NCI-H2081 treated with DMSO at 0.1 percent for 48 hours (cell line): ENCODE measurements at places on chromosomes 12 and 14.

- DNase-seq = no peak
Measured at GRCh38 chr12:99529966-99530365, 117.6 kb upstream of the GARIN6 start.

DNA sequence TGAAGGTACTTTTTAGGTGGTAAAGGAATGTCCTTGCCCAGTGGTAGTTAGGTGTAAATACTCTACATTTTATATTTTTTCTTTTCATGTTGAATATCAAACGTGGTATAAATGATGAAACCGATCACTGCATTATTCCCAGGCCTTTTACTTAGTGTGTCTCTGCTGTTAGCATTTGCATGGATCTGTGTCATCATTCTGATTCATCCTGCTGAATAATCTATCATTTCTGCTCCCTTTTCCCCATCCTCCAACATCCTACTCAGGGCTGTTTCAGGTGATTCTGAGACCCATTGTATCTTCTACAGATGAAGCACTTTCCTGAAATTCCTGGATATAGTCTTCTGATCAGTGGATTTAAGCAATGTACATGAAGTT, 61.0 kb upstream of the PTHLH start:
- no peak for DNase-seq

DNA sequence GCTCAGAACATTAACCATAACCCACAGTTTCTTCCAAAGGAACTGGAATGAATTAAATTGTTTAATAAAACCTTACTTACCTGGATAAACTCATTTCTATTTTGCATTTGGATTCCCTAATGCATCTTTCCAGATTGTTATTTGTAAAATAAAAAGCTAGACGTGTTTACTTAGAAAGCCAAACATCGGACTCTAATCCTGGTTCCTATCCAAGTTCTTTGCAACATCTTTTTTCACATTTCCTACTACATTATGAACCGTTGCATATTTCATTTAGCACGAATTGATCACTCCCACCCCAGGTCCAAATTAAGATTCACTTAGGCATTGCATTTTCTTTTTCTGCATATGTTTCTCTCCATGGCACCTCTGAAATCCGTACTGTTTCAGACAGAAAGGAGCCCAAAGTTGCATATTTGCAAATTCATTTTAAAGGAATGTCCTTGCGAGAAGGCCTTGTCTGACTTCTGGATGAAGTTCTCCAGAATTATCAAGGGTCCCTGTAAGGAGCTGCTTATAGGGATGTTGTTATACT, 164.4 kb upstream of the GSC start:
- no peak for DNase-seq

DNA sequence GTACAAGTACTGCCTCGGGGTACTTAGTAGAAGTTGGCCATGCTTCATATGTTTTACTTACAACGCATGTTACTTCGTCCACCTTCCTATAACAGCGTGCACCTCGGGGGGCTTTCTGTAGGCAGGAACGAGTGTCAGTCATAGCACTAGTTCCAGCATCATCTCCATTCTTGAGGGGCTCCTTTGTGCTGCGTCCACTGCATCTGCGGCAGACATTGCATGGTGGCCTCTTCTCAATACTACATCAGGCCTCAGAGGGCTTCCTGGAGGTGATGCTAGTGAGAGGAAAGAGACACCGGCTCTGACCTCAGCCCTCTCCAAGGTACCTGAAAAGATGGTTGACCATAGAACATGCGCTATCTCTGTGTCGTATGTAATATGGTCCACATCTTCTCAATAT, 121.2 kb upstream of the RTL1 start:
- DNase-seq = no peak

DNA sequence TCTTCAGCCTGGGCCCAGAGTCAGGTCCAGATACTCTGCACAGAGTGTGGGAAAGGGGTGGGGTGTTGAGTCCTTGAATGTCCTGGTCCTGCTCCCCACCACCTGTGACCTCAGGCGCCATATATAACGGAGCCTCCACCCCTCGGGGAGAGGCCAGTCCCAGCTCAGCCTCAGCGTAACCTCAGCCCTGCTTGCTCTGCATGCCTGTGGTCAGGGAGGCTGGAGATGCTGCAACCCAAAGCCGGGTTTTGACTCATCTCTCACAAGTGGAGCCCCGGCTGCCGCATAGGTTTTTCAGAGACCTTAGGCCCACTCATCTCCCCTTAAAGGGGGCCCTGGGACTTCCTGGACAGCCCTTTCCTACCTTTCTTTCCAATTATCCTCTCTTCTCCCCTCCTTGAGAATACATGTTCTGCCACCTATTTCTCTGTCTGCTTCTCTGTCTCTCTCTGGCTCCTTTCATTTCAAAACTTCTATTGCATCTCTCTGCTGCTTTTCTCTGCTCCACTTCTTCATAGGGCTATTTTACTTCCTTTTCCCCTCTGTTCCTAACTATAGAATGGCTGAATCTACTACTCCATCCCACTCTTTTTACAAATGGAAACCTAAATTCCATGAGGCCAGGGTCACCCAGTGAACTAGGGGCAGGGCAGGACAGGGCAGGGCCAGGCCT, 1.2 kb downstream of the ITGB7 start:
- DNase-seq = no peak

DNA sequence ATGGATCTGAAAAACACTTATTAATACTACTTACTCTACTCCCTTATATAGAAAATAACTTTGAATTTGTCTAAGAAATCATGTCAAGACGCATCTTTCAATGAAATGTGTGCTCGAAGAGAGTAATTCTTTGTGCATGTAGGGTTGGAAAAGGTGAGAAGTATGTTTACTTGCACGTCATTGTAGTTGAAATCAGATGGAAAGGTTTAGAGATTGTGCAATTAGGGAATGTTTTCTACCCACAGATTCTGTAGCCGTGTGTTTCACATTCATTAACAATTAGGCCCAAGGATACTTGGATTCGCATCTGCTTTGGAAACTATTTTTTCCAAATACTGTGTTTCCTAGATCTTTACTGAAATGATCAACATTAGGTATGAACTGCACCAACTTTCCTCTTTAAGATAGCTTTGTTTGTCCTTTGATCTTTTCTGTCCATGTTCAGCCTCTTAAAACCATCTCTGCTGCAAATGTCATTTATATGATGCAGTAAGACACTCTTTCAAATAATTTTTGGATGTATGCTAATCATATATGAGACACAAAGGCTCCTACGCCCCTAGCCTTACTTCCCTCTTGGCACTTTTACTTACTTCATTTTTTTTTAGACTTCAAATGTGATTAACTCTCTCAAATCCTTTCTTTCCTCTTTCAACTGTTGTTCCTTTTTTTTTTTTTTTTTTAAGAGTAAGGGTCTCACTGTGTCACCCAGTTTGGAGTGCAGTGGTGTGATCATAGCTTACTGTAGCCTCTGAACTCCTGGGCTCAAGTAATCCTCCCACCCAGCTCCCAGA, 58.0 kb upstream of the PSMA6 start:
- no peak for DNase-seq

GRCh38 chr14:54730156-54730961, 163.4 kb downstream of the SAMD4A start:
- DNase-seq = no peak

DNA sequence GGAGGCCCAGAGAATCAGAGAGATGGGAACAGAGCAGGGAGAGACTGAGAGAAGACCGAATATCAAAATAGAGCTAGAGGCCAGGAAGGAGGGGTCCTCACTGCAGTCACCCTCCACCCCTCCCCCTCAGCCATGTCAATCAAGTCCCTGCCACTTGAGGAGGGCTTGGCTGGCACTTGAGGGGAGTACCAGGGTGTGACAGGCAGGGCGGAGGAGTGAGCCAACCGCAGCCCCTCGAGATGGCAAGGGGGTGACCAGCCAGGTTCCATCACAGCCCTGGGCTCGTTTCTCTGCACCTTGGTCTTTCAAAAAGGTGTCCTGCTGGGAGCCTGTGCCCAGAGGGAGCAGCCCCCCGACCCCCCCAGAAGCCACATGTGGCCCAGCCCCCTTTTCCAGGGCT, 4.2 kb downstream of the AQP5 start:
- DNase-seq = no peak

DNA sequence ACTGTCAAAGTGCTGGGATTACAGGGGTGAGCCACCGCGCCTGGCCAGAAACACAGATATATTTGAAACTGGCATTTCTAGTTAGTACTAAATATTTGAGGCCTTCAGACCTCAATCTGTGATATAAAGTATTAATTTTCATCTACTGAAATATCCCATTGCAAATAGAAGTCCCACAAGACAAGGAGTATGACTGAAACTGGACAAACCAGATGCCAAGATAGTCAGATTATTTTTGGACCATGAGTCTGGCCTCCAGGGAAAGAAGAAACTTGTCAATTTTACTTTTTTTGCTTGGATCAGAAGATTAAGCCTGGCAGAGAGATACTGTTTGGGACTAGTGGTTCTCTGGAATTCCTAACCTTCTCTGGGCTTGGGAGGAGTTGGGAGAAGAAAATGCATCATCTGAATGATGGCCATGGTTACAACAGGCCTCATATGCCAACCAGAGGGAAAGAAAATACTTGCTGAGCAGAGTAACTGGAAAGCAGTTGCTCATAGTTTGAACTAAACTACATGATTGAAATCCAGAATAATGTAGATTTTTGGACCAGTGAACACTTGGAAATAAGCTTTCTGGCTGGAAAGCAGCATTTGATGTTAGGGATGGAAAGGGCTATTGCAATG, 2.9 kb upstream of the SMOC1 start:
- no peak for DNase-seq

DNA sequence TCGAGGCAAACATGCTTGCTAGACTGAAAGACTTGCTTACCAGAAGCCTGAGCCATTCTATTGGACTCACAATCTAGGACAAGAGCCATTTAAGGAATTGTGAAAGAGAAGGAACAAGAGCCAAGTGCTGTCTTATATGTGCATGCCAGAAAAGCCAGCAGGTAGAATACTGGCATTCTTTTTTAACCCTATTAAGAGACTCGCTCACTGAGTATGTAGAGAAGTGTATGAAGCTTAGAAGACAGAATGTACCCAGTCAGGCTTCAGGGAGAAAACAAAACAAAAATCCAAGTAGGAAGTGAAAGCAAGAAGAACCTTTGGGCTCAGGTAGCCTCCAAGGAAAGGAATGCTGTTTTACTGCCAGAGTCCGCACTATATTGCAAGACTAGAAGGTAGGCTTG, 65.9 kb downstream of the DCAF5 start:
- no peak for DNase-seq

DNA sequence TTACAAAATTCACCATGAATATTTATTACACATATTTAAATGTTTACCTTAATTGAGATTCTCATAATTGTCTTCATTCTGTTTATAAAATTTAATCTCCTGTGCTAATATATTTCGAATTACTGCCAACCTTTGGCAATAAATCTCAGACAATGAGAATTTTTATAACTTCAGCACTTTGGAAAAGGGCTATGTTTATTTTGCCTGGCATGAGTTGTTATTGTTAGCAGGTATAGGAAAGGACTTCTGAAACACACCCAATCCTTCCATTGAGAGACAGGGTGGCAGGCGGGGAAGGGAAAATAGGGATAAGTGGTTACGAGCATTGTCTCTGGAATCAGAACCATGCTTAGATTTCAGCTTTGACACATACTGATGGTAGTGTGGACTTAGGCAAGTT, 12.1 kb upstream of the MSRB3 start:
- DNase-seq = no peak

DNA sequence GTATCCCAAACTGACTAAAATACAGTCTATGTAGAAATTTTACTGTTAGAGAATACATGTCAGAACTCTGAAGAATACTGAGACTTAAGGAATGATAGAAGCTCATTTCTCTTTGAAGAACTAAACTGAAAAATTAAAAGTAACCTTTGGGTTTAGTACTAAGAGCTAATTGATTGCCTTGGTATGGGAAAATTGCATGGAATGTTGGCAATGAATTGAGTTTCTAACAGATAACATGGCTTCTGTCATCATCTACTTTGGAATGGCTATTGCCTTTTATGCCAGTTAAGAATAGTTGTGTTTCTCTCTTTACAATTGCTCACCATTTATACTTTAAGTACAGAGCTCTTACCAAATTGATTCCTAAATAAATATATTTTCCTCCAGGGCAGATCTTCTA, 308.8 kb upstream of the SYT1 start:
- DNase-seq = no peak

- no peak for DNase-seq
Measured at GRCh38 chr14:35196571-35196970, 74.2 kb downstream of the PRORP start.

DNA sequence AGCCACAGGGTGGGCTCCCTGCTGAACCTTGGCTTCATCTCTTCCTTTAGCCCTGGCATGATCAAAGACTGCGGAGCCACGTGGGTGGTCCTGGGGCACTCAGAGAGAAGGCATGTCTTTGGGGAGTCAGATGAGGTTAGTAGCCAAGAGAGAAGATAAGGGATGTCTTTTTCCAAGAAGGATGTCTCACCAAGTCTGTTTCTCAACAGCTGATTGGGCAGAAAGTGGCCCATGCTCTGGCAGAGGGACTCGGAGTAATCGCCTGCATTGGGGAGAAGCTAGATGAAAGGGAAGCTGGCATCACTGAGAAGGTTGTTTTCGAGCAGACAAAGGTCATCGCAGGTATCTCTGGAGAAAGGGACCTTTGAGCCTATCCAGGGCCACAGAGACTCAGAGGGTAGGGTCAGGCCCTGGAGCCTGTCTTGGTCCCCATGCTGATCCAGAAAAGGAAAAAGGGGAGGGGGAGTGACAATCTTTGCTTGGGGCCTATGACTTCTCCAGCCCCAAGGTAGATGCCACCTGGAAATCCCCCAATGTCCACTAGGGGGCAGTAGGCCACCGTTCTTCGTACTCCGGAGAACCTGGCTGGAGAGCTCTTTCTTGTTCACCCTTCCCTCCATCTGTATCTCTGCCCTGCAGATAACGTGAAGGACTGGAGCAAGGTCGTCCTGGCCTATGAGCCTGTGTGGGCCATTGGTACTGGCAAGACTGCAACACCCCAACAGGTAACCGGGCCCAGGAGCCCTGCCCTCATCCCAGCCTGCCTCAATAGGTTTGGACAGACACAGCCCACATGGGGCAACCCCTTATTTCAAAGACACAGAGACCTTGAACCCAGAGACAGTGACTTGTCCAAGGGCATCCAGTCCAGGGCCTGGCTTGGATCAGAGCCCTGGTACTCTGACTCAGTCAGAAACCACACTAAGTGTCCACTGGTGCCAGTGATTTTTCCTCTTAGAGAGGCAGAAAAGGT, 2.0 kb downstream of the TPI1 start:
- peak; percentile 23 for DNase-seq

GRCh38 chr14:50263321-50263720, 31.9 kb upstream of the SOS2 start:
- no peak for DNase-seq

DNA sequence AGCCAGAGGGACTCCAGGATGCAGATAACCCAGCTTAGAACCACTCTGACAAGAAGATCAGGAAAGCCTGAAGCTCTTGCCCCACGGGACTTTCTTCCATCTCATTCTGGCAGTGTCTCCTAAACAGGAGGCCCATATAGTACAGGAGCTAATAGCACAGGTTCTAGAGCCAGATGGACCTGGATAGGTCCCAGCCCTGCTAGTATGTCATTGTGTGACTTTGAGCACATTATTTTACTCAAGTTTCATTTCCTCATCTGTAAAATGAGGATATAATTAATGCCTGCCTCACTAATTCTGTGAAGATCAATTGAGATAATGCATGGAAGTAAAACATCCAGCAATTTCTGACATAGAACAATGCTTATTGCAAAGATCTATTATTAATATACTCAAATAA, 66.5 kb upstream of the GZMB start:
- DNase-seq = no peak
